ENCODE measurements at places on chromosomes 5 and 9.

GRCh38 chr5:168324859-168325630 lies 33.6 kb downstream of the WWC1 start:
- no peak for DNase-seq

- no peak for DNase-seq
Observed at GRCh38 chr5:174303035-174303434, 257.5 kb downstream of the NSG2 start.

- no peak for DNase-seq
Observed at GRCh38 chr9:114279693-114280092, 43.2 kb upstream of the ORM1 start.

- DNase-seq: no peak
Observed at GRCh38 chr5:107676702-107677101, 6.0 kb upstream of the EFNA5 start.

DNA sequence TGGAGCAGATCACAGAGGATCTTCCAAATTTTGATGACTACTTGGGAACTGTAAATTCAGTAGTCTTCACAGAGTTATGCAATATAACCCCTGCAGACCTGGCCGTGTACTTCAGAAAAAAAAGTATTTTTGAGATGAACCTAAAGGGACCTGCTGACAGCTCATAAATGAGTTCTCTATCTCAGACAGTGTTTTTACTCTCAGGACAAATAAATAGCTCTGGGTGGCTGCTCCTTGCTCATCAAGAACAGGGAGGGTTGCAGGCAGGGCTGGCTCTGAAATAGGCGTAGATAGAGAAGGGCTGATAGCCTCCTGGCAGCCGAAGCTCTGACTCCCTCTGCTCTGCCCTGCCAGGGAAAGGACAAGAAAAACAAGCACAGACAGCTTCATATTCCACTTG lies 64.8 kb downstream of the PLAC8L1 start:
- no peak for DNase-seq

DNA sequence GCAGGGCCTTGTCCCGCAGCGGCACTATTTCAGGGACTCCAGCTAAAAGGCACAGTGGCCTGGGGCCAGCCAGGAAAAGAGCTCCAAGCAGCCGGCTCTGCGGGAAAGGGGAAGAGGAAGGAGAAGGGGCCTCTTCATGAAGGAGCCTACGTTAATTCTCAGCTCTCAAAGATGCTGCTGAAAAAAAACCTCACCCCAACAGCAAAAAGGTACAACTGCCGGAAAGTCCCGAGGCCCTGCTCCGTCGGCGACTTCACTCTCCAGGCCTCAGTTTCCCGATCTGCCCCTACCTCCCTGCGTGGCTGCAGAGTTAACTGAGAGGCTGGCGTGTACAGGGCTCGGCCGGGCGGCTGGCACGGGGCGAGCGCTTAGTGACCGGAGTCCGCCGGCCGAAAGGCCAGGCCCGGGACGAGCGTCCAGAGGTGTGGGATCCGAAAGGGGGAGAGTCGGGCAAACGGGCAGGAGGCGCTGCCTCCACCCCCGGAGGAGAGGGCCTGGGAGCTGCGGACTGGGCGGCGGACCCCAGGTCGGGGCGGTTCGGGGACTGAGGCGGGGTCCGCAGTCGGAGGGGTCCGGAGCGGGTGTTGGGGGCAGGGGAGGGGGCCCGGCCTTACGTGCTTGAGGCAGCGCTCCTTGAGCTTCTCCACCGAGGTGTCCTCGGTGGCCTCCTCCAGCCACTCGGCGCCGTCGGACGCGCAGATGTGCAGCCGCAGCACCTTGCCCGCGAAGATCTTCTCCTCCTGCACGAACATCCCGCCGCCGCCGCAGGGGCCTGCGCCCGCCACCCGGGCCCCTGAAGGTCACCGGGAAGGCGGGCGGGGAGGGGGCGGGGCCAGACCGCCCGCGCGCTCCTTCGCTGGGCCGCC lies 529 bp downstream of the UBAC1 start:
- no peak for DNase-seq

All from NCI-H1105 (cell line).